ENCODE measurements at places on chromosomes 2 and 18.

DNA sequence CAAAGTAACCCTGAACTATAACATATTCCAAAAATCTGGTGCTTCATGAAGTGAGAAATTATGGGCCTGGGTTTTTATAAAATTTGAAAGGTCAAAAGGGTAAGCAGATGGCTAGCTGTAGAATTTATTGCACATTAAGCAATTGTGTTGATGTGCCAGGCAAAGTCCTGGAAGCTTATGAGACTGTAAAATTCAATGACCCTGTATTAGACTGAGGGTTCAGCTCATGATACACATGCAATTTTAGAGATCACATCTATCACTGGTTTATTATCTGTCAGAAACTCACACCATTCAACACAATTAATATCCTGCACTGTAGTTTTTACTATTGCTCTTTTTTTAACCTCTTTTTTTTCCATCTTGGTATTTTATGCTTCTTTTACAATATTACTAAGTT, 1162.6 kb upstream of the SLC39A10 start:
- DNase-seq, result no peak

GRCh38 chr2:84946204-84947009, 24.6 kb upstream of the KCMF1 start:
- DNase-seq, result no peak

- no peak for DNase-seq
Measured at GRCh38 chr2:69456950-69457445, 19.8 kb upstream of the NFU1 start.

DNA sequence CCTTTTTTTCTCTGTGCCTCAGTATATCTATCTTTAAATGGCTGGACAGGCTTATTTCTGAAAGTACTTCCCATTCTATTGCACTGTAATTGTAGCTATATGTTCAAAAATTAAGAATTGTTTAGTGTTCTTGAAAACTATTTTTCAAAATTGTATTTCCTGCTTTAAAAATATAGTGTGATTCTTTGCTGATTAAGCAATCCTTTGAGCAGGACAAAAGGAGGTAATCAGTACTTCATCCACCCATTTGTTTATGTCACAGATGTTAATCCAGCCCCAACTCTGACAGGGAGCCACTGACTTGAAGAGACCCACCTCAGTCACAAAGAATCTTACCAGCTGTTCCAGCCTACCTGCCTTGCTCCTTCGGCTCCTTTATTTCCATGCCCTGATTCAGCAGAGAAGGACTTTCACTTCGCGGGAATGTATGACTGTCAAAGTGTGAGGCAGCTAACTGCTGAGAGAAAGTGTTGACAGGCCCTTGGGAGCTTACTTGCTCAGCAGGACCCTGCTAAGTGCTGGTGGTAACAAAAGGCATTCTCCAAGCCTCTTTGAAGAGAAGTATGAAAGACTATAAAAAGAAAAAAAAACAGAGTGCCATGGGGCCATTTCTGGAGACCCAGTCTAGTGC, 393.3 kb upstream of the CYRIA start:
- no peak for DNase-seq

GRCh38 chr2:2636813-2637212, 305.7 kb upstream of the MYT1L start:
- DNase-seq, result no peak

- peak; percentile 8 for DNase-seq
Measured at GRCh38 chr2:1750933-1751766, 6.8 kb upstream of the PXDN start.

GRCh38 chr2:182655750-182656149, 60.3 kb upstream of the DNAJC10 start:
- DNase-seq, result no peak

DNA sequence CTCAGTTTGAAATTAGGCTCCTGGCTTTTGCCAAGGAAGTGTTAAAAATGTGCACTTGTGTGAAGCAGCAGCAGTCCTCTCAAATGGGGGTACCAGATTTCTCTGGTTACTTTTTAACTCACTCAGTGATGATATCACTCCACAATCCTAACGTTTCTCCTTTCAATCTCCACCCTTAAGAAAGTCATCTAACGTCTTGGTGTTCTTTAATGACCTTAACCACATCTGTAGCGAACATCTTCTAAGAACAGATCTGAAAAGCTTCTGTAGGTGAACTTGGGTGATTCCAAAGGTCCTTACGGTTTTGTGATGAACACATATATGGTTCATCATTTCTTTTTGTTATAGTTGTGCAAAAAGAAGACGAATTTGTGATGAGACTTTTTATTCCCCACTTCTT, 73.2 kb downstream of the DOCK10 start:
- DNase-seq, result no peak

GRCh38 chr2:20599001-20599600, 51.8 kb downstream of the HS1BP3 start:
- no peak for DNase-seq

DNA sequence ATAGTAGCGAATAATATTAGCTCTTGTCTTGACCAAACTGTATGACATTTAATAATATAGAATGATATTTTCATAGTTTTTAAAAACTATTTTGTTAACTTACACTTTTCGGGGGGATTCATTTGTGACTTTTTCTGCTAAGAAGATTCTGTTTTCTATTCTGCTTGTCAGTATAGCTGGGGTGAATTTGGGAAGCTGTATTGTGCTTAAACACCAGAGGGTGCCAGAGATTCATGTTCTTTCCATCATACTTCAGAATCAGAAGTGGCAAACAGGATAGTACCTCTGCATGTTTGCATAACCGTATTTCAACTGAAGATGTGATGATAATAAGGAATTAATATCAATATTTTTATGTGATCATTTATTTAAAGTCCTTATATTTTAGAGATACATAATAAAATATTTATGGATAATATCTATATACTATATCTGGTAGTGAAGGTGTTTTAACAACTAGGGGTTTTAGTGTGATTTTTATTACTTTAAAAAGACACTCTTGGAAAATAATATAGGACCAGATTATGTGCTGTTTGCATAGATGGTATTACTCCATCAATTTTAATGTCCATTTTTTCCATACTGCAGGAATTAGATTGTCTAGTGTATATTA, 81.0 kb downstream of the TAF4B start:
- no peak for DNase-seq

- DNase-seq, result no peak
Measured at GRCh38 chr18:10142496-10143160, 228.8 kb downstream of the VAPA start.

DNA sequence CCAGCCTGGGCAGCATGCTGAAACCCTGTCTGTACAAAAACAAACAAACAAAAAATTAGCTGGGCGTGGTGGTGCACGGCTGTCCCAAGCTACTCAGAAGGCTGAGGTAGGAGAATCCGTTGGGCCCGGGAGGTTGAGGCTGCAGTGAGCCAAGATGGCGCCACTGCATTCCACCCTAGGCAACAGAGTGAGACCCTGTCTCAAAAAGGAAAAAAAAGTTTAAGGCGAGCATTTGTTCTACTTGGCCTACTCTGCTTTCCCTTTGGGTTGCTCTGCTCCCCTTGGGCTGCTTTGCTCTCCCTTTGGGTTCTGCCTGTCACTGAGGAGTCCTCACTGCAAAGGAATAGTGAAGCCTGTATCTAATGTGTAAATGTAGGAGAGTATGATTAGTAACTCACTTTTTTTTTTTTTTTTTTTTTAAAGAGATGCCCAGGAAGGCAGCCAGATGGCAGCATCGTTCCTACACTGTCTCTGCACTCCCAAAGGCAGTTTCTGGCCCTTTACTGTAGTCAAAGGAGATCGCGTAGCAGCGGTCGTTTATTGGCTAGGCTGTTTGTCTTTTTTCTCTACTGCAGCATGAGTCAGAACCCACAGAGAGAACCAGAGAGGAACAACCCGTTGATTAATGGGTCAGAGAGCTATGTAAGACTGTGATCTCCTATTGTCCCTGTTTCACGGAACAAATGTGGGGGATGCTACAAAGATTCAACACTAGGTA, 118.3 kb upstream of the CWC22 start:
- DNase-seq, result no peak

- DNase-seq, result no peak
Measured at GRCh38 chr2:221851531-221852045, 279.5 kb upstream of the EPHA4 start.

GRCh38 chr2:157874997-157875640, 1.0 kb downstream of the ACVR1 start:
- DNase-seq, result no peak

DNA sequence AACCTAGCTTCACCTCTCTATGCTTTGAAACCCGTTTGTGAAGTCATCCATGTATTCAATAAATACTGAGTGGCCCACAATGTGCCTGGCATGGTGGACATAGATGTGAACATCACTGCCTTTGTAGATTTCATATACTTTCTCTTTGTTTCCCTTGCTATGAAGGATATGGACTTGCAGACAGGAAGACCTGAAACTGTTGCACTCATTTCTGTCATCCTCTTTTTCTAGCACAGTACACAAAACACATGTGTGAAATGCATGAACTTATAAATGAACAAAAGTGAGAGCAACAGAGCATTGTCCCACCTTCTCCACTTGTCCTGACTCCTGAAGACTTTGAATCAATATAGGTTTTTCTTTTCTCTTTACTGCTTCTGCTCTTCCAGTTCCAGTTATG, 249.4 kb upstream of the LINC00305 start:
- DNase-seq, result no peak

DNA sequence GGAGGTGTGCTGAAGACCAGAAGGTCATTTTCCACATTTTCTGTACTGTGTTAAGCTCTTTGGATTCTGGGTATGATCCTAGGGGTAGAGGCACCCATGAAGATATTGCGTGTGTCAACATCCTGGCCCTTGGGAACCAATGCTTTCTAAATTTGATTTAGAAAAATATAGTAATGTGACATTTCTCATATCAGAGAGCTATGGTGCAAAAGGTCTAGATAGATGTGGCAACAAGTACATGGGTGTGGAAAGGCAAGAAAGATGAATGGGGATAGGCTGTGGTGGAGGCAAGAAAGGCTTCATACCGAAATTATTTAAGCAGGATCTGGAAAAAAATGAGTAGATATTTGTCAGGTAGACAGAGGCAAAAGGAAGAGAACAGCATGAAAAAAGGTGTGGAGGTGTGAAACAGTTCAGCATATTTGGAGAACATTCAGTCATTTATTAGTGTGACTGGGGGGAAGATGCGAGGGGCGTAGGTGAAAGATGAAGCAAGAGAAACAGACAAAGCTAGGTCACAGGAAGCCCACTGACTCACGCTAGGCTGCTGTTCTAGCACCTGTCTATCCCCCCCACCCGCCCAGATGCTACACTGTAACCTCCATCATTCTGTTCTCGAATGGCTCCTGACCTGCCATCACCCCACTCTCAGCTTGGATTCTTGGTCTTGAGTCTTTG, 11.7 kb downstream of the DOK1 start:
- DNase-seq, result no peak

DNA sequence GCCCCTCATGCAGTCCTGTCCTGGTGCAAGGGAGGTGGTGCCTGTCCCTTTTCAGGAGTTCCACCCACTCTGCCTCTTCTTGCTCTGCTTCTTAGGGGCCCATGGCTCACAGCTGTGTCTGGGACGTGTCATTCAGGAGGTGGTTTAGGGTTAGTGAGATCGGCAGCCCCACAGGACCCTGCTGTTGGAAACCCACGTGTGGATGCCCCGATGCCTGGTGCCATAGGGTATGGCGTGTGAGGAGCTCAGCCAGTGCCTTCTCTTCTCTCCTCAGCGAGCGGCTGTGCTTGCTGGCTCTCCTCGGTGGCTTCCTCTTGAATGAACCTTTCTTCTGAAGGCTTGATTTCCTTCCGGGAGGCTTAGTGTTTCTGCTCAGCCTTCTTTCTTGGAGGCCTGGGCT, 55.2 kb downstream of the LDLRAD4 start:
- no peak for DNase-seq

DNA sequence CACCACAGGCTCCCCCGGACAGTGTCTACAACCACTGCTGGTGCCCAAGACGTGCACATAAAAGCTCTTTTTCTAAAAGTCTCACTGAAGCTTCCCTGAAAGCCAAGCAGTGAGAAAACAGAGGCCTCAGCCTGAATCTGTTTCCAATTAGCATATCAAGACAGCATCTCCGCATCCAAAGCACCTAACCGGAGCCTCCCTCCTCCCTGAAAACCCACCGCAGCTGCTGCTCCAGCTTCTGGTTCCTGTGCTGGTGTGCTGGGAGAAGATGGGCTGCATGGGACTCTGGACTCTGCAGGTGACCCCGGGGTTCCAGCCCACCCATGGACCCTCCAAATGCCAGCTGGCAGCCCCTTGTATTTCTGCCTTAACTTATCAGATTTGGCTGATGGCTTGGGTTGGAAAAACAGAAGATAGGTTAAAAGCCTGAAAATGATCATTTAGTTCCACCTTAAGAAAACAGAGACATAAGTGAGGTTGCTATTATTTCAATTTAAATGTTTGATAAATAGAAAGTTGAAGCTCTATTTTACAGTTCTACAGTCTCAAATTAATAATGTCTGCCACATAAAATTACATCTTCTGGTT, 103.3 kb downstream of the TMEM18 start:
- DNase-seq, result no peak

DNA sequence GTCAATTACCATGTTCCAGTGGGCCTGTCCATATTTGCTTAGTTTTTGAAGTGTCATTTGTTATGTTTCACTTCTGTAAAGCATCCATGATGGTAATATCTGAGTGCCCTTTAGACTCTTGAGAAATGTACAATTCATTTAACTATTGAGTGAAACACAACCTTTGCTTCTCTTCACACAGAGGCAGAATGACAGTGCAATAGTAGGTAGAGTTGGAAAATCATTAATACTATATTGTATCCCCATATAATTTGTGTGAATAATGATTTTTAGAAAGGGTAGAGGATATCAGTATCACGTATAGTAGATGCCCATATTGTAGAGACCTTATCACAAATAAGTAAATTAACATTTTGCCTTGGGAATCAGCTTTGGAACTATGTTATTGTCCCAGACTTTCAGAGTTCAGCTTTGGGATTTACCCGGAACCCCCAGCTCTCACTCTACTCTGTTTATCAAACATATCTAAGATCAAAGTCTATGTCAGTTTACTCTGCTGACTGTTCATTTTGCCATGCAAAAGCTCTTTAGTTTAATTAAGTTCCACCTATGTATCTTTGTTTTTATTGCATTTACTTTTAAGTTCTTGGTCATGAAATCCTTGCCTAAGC, 172.7 kb upstream of the NOL4 start:
- DNase-seq, result no peak

- DNase-seq, result no peak
Measured at GRCh38 chr2:226127682-226128081, 671.9 kb downstream of the IRS1 start.

GRCh38 chr2:55965966-55966365, 42.4 kb upstream of the EFEMP1 start:
- DNase-seq, result no peak

DNA sequence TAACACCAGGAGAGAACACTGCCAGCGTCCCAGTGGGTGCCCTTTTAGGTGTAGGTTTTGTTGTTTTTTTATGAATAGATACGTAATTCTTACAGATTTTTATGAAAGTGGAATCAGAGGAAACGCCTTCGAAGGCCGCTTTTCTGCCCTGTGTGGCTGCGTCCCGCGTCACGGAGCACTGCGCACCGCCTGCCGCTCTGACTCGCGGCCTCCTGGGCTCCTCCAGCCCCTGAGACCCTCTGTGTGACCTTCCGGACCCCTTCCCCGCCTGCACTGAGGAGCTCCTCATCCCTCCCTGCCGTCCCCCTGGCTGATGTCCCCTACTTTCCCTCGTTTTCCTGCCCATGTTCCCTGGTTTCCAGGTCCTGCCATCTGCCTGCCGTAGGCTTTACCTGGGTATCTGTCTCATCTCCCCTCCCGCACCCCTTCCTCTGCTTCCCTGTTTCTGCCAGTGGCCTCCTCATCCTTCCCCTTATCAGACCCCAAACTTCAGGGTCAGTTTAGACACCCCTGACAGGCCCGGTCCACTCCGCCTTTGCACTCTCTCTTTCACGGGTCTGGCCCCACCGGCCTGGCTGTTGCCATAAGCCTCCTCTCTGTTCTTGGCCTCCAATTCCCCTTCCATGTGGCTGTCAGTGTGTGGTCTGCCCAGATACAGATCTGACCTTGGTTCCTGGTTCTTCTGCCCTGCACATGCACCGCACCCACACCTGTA, 32.7 kb downstream of the PDIA6 start:
- DNase-seq, result no peak
